M059J (cell line): ENCODE measurements at places on chromosomes 6 and 20.

DNA sequence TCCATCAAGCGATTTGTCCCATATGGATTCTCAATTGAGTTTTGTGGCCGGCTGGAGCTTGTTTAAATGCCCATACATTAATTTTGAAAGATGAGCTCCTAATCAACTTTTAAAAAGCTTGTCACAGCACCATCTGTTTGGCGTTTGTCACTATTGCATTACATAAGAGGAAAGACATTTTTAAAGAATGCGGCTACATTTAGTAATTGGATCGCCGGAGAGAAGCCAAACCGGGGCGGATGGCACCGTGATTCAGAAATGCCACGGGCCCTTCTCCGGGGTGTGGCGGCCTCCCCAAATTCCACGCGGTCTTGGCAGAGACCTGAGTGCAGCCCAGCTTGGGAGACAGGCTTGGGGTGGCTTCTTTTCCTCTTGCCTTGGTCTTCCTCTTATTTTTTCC lies 67.7 kb upstream of the ZNFX1 start:
- peak; percentile 88 for DNase-seq

DNA sequence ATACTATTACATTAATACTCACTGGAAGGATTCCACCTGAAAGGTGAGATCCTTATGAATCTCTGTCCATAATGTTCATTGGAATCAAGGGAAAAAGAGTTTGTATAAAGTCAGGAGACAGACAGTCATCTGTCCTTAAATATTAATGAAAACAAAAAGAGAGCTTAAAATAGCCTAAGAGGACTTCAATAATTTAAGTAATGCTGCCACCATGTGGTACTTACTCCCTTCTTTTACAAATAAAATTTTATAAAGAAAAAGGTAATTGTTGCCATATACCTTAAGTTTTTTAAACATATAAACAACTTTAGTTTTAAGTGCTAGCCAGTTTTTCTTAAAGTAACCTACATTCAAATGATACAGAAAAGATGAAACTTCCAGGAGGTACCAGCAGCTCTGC lies 5.1 kb downstream of the BLOC1S5 start:
- peak; percentile 39 for DNase-seq

- peak; percentile 49 for DNase-seq
These were observed 522.1 kb upstream of the BTBD3 start for GRCh38 chr20:11395581-11395980.

DNA sequence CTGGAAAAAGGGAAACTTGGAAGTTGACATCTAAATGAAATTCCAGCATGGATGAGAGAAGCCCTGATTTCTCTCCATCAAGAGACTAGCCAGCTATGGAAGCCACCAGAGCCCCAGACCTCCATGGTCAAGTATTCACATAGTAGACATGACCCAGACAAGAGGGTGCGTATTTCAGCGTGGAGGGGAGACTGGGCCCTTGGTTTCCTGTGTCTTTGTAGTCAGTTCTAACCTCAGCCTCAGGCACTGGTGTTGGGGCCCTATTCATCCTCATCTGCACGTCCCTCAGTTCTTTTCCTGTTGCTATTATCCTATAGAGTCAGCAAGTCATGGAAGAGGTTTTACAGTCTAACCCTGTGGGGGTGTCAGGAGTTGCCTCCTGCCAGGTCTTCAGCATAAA lies 12.5 kb downstream of the GNL1 start:
- DNase-seq: no peak
